GOT3 (cell line): ENCODE measurements at places on chromosomes 4 and X.

GRCh38 chrX:68086709-68087108 is 346.6 kb downstream of the OPHN1 start:
- DNase-seq = no peak

- no peak for DNase-seq
These were observed 56.1 kb upstream of the TMEM131L start for GRCh38 chr4:153409924-153410501.

DNA sequence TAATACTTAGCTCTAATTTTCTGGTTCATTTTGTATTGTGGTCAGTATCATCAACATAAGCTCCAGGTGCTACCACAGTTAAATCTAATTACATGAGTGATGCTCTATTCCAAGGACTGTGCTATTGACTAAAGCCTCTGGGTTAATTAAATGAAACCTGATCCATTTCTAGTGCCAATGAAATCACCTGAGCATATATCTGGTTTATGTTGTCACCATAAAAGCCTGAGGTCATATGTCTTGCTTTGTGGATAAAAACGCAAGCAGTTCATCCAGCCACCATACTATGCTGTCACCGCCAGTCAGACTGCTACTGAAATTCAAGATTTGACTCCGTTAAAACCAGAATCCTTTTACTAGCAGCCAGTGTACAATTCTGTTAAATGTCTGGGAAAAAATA is 64.2 kb upstream of the ZNF518B start:
- DNase-seq = no peak

- DNase-seq = no peak
These were observed 73.7 kb downstream of the TBL1X start for GRCh38 chrX:9538544-9539045.

- no peak for DNase-seq
These were observed 324.1 kb upstream of the PPARGC1A start for GRCh38 chr4:24213961-24214360.

DNA sequence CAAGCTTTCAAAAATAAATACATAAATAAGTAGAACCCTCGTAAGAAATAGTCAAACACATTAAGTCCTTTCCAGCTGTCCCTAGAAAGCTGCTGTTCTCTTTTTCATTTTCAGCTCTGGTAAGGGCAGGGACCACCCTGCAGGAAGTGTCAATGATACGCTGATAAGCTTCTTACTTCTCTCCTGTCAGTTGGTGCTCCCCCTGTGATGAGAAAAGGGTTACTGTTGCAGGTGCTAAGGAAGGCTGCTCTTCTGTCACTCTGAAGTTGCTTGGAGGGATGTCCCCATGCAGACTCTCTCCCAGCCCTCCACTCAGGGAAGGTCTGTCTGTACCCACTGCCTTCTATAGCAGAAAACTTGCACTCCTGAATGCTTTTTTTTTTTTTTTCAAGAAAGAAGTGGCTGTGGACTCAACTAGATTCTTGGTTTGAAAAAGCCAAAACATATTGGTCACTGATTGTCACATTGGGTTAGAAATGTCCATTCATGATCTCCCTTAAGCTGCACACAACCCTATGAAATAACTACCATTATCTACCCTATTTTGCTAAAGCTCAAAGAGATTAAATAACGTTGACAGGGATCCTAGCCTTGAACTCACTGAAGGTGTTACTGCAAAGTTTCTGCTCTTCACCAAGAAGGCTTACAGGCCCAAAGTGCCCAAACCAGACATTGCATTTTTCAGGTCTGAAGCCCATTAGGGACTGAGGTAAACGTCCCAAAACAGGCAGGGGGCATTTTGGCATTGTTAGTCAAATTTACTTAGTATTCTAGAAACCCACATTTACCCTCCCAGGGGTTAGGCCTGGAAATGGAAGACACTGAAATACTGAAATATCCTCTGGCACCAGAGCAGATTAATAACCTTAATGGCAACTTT is 1.2 kb downstream of the CXCL3 start:
- no peak for DNase-seq

GRCh38 chr4:40395166-40395900 is 60.2 kb downstream of the CHRNA9 start:
- DNase-seq = no peak

GRCh38 chr4:156654410-156654809 is 317.2 kb downstream of the PDGFC start:
- DNase-seq = no peak

- no peak for DNase-seq
These were observed 112.3 kb upstream of the LIMCH1 start for GRCh38 chr4:41425650-41426049.

DNA sequence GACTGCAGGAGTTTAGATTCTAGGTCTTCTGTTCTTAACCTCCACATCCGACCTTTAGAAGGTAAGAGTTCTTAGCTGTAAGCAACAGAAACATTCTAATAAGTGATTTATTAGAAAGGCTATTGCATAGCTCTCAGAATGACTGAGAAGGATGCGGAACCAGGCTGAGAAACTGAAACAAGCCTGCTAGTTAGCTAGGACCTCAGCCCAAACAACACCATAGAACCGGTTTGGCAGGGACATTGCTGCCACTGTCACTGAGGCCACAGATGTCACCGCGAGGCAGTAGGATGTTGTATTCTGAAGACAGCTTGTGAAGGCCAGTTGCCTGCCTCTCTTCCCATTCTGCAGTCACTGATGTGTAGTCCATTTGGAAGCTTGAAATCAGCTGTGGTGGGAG is 160.0 kb upstream of the ARX start:
- DNase-seq = no peak

DNA sequence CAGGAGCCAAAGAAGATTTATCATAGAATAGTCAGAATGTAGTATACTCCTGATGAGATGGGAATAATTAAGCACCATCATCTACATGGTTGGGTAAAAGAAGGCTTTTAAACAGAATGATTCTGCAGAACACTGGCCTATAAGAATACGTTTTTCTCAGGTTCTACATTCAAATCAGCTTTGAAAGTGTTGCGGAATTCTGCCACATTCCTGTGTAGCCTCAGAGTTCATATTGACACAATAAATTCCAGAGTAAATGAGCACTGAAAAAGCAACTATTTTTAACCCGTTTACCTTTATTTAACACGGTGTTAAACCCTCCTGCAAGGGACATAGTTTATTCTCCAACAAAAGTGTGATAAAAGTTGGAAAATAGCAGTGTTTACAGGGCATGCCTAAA is 950.2 kb upstream of the SLIT2 start:
- no peak for DNase-seq

DNA sequence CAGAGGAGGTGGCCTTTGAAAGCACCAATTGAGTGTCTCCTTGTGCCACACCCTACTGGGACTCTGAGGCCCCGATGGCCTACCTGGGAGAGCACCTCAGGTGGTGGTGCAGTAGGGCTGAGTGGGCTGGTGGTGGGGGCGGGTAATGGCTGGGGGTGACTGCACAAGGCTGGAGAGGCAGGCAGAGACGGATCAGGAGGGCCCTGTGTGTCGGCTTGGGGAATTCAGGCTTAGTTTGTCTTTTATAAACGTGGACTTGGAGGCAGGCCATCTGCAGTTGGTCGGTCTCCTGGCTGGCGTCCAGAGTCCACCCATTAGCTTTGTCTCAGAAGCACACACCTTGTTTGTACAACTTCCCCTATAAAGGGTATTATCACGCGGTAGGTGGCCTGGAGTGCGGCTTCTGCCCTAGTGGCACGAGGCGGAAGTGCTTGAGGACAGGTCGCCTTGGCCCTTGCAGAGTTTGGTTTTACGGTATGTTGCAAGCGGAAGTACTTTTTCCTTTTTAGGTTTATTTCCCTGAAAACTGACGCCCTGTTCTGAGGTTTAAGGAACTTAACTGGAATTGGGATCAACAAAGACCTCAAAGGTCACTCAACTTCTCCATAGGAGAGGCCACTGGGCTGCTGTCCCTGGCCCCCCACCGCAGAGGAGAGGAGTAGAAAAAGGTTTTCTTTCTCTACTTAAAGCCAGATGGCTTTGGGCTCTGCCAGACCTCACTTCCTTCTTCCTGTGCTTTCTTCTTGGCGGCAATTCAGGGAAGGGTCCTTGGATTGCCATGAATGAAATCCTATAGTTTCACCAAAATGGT is 8.0 kb downstream of the TBC1D14 start:
- DNase-seq = no peak

GRCh38 chrX:30065226-30065625 is 150.1 kb upstream of the MAGEB2 start:
- no peak for DNase-seq

DNA sequence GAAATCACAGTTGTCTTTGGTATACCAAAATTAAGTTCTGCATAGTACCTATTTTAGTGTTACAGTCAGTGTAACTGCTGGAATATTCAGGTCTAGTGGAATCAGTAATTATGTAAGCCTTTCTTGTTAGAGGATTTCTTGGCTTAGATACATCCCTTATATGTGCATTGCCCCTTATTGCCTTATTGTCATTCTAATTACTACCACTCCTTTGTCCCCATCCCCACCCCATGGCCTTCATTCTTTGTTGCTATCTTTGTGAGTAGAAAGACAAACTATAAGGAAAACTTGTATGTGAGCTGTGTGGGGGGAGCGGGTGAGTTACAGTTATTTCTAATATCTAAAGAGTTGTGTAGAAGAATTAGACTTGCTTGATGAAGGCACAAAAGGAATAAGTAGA is 36.9 kb upstream of the RPA4 start:
- DNase-seq = no peak

GRCh38 chr4:6546681-6547447 is 28.1 kb upstream of the MAN2B2 start:
- DNase-seq = no peak

- DNase-seq = no peak
These were observed 225.2 kb upstream of the SLIT2 start for GRCh38 chr4:20026456-20026855.

DNA sequence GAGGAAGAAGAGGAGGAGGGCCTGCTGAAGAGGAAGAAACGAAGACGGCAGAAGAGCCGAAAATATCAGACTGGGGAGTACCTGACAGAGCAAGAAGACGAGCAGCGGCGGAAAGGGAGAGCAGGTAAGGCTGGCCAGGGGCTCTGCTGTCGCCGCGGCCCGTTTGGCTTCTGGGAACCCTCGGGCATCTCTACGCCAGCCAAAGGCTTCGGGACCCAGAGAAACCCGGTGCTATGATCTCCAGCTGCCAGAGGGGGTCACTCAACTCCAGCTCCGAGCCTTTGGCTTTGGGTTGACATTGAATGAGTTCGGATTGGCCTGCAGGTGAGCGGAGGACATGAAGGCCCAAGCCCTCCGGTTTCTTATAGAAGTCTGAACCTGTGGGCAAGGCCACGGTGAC is 42.8 kb downstream of the BCORL1 start:
- no peak for DNase-seq

GRCh38 chr4:37567836-37568235 is 118.3 kb downstream of the RELL1 start:
- DNase-seq = no peak

DNA sequence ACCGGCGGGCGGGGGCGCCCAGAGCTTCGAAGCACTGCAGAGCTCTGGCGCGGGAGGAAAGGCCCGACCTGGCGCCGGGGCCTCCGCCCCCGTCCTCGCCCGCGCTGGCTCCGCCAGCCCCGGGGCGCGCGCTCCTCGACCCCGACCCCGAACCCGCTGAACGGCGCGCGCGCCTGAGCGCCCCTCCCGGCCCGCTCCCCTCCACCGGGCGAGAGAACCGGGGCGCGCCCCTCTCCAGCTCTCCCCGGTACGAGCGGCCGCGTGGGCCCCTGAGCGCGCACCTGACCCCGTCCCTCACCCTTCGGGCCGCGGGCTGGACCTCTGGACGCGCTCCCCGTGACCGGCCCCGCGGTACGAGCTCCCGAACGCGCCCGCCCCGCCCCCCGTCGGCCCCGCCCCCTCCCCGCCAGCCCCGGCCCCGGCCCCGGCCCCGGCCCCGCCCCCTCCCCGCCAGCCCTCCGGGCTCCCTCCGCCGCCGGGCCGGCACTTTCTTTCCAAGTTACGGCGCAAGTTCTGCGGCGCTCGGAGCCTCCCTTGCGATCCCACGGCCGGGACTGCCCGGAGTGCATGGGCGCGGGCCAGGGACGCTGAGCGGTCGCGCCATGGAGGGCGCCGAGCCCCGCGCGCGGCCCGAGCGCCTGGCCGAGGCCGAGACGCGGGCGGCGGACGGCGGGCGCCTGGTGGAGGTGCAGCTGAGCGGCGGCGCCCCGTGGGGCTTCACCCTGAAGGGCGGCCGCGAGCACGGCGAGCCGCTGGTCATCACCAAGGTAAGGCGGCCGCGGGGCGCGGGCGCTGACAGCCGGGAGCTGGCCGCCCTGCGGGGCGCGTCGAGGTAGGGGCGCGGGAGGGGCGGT is at the start of gene SHROOM2:
TSS of gene SHROOM2 (plus strand) at position 486 of the 854 bp plus-strand sequence. CDS start at position 603, 117 bp downstream.
- DNase-seq = no peak

DNA sequence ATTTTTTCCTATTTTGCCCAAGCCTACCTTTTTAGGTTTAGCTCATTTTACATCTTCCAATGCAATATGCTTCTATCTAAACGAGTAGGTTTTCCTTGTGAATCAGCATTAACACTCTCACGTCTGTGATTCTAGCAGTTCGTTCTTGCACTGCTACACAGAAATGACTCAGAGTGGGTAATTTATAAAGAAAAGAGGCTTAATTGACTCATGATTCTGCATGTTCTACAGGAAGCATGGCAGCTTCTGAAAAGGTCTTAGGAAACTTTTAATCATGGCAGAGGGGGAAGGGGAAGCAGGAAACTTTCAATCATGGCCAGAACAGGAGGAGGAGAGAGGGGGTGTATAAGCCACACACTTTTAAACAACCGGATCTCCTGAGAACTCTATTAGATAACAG is 44.9 kb downstream of the SPANXN1 start:
- no peak for DNase-seq

DNA sequence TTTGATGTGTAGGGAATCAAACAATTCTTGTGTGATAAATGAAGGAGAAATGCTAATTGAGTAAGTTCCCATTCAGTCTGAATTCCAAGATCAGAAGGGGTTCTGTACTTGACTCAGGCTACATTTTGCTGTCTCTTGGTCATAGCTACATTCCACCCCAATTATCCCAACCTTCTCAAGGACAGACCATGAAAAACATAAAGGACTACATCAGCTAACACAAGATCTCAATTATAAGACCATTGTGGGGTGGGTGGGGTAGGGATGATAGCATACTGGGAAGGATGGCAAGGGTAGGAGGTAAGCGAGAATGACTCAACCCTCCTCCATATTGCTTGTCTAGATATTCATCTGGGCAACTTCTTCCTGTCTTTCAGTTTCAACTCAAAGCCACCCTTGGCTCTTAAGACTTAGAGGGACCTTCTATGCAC is 87.4 kb upstream of the ETNPPL start:
- DNase-seq = no peak

DNA sequence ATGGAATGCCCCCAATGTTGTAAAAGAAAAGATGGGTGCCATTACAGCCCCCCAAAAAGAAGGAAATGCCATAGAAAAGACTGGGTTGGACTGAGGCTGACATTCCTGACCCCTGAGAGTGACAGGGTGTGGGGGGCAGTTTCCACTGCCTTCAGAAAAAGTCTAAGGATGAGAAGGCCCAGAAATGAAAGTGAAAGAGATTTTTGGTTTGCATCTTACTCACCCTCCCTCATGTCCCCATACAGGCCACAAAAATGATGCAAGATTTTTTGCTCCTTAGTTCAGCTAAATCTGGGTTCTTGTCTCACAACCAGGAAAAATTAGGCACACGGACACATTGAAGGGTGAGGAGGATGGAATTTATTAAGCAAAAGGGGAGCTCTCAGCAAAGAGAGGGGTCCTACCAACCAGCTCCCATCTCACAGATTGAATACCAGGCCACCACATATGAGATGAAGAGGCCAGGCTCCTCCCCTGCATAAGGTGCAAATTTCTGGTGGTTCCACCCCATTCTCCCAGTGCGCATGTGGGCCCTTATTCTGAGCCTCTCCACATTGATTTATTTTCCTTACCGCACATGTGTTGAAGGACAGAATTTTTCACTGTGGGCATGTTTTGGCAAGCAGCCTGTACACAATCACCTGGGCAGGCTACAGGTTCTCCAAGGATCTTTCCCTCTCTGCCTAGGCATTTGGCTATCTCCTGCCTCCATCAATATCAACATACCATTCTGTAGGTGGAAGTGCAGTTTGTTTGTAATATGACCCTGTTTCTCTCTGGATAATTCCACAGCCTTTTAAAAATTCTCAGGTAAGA is 18.8 kb downstream of the PPP4R3C start:
- no peak for DNase-seq
